ENCODE measurements at places on chromosomes 11 and 22.

DNA sequence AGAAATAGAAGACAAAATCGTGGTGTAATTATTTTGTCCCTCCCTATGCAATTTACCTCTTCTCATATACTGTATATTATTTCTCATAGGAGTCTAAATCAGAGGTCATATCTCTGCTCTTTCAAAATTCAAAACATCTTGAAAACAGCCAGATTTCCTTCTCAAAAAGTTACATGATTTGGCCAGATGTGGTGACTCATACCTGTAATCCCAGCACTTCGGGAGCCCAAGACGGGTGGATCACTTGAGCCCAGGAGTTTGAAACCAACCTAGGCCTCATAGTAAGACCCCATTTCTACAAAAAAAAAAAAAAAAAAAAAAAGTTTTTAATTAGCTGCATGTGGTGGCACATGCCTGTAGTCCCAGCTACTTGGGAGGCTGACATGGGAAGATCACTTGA, 29.0 kb upstream of the DNAJB7 start:
- DNase-seq, result no peak

DNA sequence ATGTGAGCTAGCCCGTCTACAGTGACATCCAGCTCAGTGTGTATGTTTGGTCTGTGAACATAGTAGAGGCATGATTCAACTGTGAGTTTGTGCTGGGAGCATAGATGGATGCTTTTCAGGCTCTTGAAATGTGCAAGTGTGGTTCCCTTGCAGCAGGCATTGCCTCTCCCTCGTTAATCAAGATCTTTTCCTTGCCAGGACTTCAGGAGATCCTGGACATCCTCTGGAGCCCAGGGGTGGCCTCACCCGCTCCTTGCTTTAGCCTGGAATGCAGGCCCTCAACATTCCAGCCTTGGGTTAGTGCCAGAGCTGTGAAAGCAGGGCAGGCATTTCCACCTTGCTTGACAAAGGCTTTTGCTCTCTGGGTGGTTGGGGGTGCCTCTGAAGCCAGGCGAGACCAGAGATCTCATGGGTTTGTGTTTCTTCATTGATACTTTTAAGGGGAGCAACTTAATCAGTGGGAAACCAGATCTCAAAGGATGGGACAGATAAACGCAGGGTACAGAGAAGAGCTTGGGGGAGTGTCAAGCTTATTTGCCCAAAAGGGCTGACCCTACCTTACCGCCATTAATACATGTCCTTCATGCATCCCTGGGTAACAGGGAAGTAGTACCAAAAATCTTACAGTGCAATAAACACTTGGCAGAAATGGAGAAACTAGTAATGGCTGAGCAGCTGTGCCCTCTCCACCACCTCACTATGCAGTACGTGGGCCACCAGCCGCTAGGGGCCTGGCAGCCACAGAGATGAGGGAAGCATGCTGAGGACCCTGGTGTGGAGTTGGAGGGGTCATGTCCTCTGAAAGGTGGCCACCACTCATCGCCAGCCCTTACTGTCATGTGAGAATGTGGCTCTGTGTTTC, 72.1 kb downstream of the PTPRJ start:
- DNase-seq, result peak; percentile 66

GRCh38 chr11:43356336-43356735, 2.4 kb upstream of the TTC17 start:
- no peak for DNase-seq

DNA sequence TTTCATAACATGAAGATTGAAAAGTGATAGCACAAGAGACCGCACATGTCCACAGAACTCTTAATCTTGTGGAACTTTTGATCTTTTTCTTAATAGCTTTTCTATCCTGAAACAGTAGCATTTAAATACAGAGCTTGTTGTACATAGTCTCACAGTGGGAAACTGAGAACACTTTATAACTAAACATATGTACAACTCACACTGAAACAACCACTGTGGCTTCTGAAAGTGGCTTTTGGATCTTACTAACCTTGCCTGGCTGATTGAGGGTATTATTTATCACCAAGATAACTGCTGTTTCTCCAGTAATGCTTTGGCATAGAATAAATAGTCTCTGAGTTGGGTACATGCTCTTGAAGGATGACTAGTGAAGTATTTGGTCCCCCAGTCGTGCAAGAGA, 10.2 kb downstream of the BARX2 start:
- no peak for DNase-seq

Data from RWPE1 (cell line).